ENCODE measurements at places on chromosomes 11 and 22. TPM values are rescaled to one million over a fixed set of nuclear protein-coding genes. Genes with fewer than 3 reads are reported as not detected.

Gene ALG12
- 69.6 TPM for polyA plus RNA-seq

Gene NFAM1
- polyA plus RNA-seq = 0.15 TPM

DNA sequence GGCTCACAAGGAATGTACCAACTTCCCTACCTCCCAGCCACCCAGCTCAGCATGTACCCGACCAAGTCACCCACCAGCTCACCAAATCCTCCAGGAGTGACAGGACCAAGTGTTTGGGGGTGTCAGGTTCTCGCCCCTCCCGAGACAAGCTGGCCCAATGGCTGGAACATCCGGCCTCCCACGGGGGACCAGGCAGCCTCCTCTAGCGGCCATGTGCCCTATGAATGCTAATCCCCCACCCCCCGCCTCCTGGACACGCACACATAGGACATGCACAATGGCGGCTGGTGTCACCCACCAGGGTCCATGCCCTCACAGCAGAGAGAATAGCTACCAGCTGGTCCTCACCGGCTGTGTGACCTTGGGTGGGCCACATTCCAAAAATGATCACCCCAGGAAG, 151.0 kb downstream of the MN1 start:
- H3K4me1 ChIP-seq = peaks cover 9% of the 10 kb centered on the region
- no peak for DNase-seq
- H3K27me3 ChIP-seq = no peaks in the 10 kb centered on the region
- H3K27ac ChIP-seq = no peak overlapping the region

DNA sequence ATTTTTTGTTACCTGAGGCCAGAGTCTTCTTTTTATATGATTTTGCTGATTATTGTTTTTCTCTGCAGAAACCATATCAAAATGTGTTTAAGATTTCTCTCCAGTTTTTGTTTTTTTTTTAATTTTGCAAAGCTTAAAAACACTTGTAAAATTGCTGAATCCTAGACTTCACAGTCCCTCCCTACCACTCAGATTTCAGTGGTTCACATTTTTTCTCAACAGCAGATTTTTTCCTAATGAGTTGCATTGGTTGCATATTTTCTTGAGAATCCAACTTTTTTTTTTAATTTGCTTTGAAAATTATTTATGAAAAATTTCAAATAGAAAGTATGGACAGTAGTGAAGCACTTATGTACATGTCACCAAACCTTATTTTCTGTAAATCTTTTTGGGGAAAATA, 5.8 kb downstream of the ARL14EP start:
- no peak overlapping the region for H3K27ac ChIP-seq
- no peaks in the 10 kb centered on the region for H3K27me3 ChIP-seq
- peaks cover 12% of the 10 kb centered on the region for H3K4me1 ChIP-seq
- no peak overlapping the region for H3K4me3 ChIP-seq

DNA sequence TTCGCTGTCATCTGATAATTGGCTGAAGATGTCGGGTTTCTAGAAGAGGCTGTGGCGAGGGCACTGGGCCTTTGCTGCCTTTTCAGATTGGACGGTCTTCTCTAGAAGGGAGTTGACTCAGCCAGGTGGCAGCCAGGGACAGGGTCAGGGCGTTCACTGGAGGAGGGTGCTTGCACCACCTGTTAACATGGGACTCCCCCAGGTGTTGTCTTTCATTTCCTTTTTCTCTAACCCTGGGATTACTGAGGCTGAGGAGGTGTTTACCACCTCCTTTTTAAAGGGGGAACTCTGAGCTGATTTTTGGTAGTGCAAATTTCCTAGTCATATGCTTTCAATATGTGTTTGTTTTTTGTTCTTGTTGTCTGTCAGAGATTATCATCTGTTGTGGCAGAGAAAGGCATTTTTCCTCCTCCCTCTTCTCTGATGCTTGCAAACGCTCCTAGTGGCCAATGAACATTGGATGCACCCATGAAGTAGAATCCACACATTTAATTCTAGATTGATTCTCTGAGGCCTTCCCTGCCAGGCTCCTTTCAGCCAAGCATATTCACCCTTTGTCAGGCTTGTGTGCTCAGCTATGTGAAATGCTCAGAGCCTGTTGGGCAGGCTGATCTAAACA, 54.1 kb downstream of the LDLRAD3 start:
- no peaks in the 10 kb centered on the region for H3K36me3 ChIP-seq
- no peaks in the 10 kb centered on the region for H3K4me1 ChIP-seq
- H3K27me3 ChIP-seq = no peaks in the 10 kb centered on the region
- no peak overlapping the region for H3K4me3 ChIP-seq

- H3K27ac ChIP-seq = no peak overlapping the region
- no peaks in the 10 kb centered on the region for H3K4me1 ChIP-seq
- no peaks in the 10 kb centered on the region for H3K27me3 ChIP-seq
- H3K36me3 ChIP-seq = no peaks in the 10 kb centered on the region
- DNase-seq = no peak
Observed at GRCh38 chr11:60977836-60978235, 6.4 kb downstream of the CD6 start.

All from hepatocyte (in vitro differentiated cells).